Renal cortex interstitium (tissue), 15 donors: ENCODE measurements at places on chromosomes 11 and 22.

DNA sequence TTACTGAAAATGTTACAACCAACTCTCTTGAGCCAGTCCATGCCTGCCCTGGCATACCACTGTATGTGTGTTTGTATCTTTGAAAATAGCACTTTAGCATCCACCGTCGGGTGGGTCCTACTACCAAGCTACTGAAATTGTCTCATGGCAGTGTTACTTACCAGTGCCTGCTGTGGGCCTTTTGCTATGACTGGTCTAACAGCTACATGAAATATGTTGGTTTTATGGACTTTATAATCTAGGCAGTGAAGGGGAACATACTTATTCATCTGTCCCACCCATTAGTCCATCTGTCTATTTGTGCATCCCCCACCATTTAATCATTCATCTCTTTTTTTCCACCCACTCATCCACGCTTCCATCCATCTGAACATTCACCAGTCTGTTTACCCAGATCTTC lies 106.0 kb downstream of the NAV2 start:
- no peak for DNase-seq

DNA sequence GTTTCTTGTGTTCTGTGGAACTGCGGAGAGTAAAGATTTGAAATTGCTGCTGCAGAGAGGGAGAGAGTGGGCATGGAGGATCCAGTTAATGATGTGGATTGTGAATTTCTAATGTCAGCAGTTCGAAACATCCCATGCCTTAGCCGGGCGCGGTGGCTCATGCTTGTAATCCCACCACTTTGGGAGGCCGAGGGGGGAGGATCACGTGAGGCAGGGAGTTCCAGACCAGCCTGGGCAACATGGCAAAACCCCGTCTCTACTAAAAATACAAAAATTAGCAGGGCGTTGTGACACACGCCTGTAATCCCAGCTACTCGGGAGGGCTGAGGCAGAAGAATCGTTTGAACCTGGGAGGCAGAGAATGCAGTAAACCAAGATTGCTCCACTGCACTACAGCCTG lies 1.1 kb upstream of the CAVIN3 start:
- no peak for DNase-seq

DNA sequence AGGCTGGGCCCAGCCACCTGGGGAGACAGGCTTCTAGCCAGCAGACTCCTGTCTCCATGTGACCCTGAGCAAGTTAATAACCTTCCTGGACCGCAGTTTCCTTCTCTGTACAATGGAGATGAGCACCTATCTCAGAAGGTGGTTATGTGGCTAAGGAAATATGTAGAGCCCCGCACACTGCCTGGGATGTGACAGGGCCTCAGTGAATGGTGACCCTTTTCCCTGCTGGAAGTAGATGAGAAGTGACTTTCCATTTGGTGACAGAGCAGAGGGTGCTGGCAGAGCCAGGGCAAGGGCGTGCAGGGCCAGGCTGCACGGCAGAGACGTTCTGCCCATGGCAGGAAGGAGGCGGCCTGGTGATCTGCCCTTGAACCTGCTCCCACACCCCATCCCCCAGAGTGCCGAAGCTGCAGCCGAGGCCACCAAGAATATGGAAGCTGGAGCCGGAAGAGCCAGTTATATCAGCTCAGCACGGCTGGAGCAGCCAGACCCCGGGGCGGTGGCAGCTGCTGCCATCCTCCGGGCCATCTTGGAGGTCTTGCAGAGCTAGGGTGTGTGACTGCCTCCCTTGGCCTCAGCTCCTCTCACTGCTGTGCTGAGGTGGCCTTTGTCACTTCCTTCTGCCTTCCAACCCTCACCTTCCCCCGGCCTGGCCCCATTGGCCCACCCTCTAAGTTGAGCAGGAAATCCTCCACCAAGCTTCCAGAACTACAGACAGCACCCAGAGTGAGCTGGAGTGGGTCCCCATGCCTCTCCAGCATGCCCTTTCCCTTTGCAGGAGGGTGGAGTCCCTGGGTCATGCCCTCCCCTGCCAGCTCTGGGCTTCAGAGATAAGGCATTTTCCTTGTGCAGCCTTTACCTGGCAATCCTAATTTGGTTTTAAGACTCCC lies 13.2 kb downstream of the TKFC start:
- no peak for DNase-seq

DNA sequence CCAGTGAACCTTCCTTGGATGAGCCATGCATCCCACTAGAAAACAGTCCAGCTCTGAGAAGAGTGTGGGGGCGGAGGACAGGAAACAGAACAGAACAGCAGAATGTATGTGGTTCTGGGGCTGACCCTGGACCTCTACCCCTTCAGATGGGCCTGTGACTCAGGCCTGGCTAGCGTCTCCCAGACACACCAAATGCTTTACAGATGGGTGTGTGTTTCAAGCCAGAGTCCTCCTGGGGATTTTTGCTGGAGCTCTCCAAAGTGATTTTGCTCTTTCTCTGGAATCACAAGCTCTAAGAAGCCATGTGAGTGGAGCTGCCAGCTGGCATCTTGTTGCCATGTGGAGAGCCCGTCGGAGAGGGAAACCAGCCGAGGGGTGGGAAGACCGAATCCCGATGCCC lies 13.2 kb upstream of the C1QTNF4 start:
- no peak for DNase-seq

DNA sequence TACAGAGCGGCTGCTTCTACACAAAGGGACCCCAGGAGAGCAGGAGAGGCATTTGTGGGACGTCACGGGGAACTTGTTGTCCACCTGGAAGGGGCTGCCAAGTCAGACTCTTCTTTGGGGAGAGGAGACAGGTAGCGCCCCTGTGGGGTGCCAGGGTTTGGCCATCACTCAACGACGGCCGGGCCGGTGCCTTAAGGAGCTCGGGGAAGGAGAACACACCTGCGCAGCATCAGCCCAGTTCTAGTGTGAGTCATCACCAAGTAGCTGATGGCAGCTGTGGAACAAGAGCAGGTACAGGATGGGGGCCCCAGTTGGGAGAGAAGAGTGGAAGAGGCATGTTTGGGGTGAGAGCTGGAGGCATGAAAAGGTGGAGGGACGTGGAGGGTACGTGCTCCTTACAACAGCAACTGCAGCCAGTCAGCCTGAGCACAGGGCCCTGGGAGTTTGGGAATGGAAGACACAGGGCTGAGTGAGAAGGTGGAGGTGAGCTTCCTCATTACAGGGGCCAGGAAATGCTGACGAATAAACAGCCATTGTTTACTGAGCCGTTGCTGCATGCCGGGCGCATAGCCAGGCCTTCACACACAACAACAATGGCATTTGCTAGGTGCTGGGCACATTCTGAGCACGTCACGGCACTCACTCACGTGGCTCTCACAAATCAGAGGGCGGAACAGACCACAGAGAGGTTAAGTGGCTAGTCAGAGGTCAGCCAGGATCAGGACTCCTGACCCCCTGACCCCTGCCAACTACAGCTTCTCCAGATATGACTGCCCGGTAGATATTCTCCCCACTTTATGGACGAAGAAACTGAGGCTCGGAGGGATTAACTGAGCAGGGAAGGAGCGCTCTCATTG lies 29.1 kb upstream of the TP53I11 start:
- peak; percentile 41 for DNase-seq

GRCh38 chr11:86040919-86041850 lies 27.7 kb downstream of the PICALM start:
- no peak for DNase-seq

DNA sequence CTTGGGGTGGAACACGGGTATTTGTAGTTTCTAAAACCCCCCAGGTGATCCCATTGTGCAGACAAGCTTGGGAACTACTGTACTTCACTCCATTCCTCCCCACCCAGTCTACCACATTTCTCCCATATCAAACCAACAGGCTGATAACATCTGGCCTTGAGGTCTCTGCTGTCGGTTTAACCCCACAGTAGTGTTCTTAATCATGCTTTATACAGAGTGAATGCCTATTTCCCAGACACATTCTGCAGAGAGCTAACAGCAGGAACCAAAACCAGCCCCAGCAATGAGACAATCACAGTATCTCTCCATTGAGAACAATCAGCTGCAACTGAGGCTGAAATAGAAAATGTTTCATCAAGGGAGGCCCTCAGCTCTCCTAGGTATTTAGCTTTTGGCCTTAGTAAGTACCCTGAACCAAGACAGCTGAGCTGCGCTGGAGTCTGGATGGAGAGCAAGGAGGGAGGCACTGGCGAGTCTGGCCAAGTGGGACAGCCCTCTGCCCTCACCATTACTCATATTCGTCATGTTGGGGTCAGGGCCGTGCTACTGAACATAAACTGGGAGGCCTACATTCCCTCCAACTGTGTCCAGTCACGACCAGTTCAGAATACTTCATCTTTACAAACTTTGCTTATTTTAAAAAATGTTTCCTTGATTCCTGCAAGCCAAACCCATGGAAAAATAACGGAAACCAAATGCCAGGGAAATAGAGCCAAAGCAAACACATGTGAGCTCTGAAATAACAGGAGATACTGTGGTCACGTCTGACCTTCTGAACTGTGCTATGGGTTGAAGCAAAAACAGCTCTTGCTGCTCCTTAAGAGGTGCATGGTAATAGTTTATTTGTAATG lies 81.0 kb downstream of the CCDC34 start:
- peak; percentile 69 for DNase-seq

DNA sequence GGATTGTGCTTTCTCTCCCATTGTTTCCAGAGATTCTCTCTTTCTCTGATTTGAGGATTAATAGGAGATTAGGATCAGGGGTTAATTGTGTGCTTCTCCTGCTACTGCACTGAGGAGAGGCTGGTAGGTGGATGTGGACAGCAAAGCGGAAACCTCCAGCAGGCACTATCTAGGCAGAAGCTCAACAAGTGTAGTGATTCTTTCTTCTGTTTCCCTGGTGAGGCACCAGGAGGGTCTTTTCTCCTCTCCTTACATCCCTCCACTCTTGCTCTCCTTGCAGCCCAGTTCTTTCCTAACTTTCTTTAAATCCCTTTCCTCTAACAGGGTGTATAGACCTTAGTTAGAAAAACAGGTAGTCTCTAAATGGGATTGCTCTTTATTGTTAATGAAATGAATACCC lies 1.9 kb upstream of the ZBTB16 start:
- no peak for DNase-seq

DNA sequence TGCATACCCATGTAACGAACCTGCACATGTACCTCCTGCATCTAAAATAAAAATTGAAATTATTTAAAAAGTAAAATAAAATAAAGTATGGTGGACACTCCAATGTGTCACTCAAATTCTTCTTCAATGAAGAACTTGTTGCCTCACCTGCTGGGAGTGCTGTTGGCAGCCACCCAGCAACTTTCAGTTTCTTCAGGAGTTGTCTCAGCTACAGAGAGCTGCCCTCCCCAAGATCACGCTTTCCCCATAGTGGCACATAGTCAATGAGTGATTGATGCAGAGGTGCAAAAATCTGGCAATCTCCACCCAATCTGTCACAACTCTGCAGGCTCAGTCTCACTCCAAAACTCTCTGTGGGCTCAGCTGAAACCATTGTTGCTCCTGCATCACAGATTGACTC lies 92.3 kb upstream of the C11orf87 start:
- no peak for DNase-seq

DNA sequence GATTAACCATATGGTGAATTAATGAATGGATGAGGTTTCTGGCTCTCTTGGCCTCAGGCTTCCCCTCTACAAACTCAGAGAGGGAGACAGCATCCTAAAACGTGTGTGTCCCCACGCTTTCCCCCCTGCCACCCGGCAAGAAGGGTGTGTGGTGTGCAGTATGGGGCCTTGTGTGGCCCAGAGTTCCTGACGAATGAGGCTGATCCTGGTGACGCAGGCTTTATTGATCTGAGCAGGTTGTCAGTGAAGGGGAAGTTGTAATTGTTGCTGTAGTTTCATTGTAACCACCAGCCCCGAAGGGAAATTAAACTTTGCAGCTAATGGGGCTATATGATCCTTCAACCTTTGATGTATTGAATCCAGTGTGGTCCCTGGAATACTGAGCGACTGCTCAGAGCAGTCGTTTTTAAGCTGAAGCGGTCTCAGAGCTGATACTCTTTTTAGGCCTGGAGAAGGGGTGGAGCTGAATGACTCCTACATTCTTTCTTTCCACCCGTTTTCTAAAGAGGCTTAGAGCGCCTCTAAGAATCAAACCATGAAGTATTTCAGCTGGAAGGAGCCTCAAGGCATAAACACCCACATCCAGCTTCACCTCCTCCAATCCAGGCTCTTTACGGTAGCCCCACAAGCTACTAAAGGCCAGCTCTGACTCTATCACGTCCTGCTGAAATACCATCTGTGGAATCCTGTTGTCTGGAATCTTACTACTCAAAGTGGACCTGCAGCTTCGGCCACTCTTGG lies 284.7 kb downstream of the MIAT start:
- no peak for DNase-seq

- DNase-seq = no peak
Observed at GRCh38 chr22:46843821-46844255, 81.4 kb downstream of the TBC1D22A start.

DNA sequence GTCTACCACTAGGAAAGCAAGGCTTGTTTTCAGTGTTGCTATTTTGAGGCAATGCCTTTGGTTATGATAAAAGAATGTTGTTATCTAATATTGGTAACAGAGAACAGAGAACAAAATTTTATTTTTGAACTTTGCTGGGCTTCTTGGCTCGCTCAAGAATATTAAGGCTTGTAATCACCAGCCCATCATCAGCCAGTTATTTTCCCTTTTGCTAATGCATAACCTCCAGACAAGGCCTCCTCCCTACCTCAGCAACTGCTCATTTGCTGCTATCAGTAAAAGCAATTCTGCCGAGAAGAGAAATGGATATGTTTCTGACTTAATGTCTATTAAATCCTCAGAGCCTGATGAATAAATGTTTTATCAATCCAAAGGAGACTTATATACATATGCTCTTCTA lies 8.9 kb downstream of the MTMR2 start:
- no peak for DNase-seq

DNA sequence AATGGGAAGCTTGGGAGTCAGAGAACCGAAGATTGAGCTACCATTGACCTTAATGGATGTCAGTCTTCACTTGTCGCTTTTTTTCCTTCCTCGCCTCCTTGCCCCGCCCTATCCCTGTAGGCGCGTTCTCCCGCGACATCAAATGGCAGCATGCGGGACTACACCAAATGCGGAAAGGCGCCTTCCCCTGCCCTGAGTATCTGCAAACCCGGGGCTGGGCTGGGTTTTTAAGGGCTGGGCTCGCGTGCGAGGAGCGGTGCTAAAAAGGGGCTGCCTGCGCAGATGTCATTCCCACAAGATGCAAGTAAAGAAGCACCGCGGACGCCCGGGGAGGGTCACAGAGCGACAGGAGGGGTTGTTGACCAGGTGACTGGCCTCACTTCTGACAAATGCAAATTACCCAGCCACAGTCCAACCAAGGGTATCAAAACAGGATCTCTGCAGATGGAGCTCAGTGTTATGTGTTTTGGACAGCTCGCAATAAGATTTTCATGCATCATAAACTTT lies 4.7 kb upstream of the FAM111B start:
- DNase-seq = peak; percentile 25

DNA sequence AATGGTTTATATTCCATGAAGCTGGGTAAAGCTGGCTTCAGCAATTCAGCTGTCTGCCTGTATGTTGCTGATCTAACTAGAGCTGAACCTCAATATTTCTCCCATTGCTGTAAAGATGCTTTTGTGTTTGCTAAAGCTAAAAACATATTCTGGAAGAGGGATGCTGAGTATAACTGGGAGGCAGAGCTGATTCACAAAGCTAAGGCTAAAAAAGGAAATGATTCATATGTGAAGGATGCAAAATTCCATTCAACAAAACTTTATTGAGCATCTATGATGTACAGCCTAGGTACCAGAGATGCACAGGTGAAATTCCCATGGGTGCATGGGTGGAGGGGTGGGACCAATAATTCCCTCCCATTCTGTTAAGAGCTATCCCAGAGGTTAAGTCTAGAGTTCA lies 193.9 kb downstream of the KIF18A start:
- no peak for DNase-seq

GRCh38 chr11:45887587-45887986 lies 2.1 kb downstream of the MAPK8IP1 start:
- DNase-seq = no peak
